ENCODE measurements at places on chromosomes 16 and 17.

DNA sequence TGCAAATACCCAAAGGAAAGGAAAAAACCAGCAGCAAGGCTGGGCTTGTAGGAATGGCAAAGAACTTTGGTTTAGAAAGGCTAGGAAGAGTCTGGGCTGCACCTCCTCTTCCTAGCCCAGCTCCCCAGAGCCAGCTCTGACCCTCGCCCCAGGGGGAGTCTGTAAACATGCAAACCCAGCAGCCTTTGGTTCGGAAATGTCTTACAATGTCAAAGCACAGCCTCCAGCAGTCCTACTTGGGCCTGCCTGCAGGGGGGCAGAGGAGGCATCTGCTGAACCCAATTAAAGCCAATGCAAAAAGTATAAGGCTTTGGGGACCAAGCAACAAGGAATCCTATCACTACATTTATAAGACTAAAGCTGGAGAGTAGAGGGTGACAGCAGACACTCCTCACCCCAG lies 5.0 kb upstream of the FTSJ3 start:
- no peak for DNase-seq

GRCh38 chr16:75805946-75806345 lies 79.7 kb upstream of the CPHXL start:
- DNase-seq, result no peak

DNA sequence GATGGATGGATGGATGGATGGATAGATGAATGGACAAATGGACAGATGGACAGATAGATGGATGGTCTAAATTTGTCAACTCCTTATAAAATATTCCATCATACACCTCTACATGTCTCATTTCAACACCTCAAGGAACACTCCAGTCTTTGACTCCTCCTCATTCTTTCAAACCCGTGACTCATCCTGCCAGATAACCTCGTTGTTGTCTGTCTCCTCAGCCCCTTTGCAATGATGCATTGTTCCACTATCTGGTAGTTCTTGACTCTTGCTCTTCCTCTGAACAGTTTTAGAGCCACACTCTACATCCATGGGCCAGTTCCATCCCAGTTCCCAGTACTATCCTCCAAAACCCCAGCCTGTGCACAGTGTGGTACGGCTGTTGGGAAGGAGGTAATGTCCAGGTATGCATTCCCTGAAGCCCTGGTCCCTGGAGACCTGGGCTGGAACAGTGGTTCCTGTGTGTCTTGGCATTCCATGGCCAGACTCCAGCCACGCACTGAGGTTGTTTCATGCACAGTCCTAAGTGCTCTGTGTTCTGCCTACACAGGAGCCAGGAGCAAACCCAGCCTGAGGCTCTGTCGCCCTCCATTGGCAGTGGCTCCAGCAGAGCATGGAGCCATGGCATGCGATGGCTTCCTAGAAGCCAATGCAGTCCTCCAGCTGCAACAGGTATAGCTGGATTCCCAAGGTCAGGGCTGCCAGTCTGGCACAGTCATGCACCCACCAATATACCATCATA lies 105.7 kb downstream of the C17orf67 start:
- no peak for DNase-seq

DNA sequence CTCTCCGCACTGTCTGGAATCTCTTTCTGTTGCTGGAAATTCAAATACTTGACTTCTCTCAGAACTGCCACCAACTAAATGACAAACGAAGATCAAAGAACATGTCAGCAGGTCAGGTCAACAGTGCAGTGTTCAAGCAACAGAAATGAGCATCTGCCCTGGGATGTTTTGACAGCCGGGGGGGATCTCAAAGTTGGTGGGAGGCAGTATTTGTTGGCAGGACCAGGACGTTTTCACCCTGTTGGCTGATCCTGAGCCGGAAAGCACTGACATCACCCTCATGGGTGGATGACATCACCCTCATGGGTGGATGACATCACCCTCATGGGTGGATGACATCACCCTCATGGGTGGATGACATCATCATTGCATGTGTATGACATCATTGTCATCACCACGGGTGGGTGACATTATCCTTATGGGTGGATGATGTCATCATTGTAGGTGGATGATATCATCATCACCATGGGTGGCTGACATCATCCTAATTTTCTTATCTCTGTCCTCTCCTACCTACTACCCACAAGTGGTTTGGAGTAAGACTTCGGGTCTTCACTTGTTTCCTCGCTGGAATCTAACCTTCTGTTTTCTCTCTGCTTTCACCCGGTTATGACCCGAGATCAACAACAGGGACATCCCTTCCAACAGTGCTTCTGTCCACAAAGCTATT lies 18.9 kb downstream of the DNAH17 start:
- DNase-seq, result no peak

GRCh38 chr17:56599088-56599487 lies 5.6 kb downstream of the NOG start:
- no peak for DNase-seq

DNA sequence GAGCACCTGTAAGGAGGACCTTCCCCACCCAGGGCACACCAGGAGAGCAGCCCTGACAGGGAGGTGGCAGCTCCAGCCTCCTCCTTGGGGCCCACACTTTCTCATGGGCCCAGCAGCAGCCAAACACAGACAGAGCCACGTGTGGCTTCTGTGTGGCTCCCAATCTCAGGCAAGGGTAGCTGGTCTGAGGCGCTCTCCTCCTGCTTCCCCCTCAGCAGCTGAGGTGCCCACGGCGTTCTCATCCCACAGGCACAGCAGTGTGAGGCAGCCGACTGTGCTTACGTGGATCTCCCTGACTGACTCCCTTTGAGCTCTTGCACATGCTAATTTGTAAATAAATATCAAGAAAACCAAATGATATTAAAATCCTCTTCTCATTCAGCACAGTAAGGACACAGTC lies 30.9 kb downstream of the CMTM3 start:
- DNase-seq, result no peak

GRCh38 chr17:32370426-32370825 lies 20.5 kb downstream of the ZNF207 start:
- DNase-seq, result no peak

GRCh38 chr17:36755586-36755985 lies 154.2 kb downstream of the MRM1 start:
- DNase-seq, result peak; percentile 33

GRCh38 chr17:13587487-13588338 lies 14.0 kb downstream of the HS3ST3A1 start:
- no peak for DNase-seq

- no peak for DNase-seq
Measured at GRCh38 chr16:5433587-5433986, 336.0 kb upstream of the EEF2KMT start.

- DNase-seq, result no peak
Measured at GRCh38 chr17:28643983-28644786, 773 bp downstream of the BLTP2 start.

DNA sequence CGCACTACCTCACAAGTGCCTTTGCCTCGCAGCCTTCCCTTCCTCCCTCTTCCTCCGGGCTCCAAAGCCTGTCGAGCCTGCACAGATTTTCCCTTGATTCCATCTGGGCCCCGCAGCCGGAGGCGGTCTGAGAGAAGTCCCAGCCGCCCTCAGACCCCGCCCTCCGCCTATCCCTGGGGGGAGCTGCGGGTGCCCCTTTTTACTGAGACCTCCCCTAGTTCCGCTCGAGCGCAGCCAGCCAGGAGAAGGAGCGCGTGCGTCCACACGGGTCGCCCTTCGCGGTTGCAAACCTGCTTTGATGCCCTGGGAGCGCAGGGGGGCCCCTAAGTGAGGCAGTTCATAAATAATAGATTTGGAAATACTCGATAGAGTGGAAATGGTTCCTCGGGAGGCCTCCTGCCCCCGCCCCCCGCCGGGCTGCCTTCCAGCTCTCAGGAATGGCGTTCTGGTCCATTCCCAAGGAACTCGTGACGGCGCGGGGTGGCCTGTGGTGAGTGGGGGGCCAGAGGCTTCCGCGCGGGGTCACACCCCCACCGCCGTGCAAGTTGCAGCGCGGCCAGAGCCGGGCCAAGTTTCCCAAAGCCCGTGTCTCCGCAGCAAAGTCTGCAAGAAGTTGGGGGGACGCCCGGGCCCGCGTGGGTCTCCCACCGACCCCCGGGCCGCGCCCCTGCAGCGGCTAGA lies 610 bp downstream of the C16orf74 start:
- no peak for DNase-seq

GRCh38 chr17:14310101-14310500 lies 9.2 kb downstream of the HS3ST3B1 start:
- no peak for DNase-seq

DNA sequence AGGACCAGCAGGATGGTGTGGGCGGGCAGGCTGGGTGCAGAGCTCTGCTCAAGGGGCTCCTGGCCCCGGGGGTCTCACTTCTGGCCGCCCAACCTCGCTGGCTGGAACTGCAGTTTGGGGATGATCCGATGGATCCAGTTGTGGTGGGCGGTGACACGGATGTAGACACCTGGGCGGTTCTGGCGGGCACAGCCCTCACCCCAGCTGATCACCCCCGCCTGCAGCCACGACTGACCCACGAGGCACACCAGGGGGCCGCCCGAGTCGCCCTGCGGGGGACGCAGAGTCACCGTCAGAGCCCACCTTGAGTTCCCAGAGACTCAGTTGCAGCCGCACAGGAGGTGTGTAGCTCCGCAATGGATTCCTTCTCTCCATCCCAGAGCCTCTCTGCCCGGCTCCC lies 7.5 kb downstream of the PRSS27 start:
- DNase-seq, result no peak

DNA sequence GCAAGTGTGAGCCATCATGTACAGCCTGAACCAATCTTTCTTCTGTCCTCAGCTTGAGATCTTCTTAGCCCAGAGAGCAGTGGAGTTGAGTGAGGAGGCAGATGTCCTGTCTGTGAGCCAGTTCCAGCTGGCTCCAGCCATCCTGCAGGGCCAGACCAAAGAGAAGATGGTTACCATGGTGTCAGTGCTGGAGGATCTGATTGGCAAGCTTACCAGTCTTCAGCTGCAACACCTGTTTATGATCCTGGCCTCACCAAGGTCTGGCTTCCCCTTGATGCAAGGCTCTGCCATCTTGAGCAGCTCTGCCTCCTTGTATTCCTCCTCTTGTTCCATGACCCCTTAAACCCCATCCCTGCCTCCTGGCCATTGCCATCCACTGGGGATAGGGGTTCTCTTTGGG lies 9.6 kb downstream of the CDK5RAP3 start:
- DNase-seq, result no peak

Measured in activated CD4-positive, CD25-positive, alpha-beta regulatory T cell treated with anti-CD3 and anti-CD28 coated beads, Interleukin-2, amount 50 U/mL, for 72 hours (primary cell).